ENCODE measurements at places on chromosomes 5 and 9. TPM values are rescaled to one million over a fixed set of nuclear protein-coding genes. Genes with fewer than 3 reads are reported as not detected.

TNC gene
- total RNA-seq = 18.4 TPM

DOCK2 gene
- total RNA-seq = 6.7 TPM

AQP3 gene
- 7.5 TPM for total RNA-seq

DNAI1 gene
- total RNA-seq = 26.1 TPM

DNA sequence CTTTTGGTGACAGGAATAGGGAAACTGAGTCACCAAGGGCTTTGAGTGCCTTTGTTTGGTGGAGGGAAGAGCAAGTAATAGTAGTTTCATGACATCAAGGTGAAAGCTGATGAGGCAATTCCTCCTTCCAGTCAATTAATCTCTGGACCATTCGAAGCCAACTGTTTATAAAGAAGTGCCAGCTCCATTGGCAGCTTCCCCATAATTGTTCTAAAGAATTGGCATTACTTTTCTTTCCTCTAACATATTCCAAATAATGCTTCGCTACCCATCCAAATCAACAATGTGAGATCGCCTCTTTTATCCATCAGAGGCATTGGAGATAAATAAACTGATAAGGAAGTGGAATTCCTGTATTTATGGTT, 132.4 kb downstream of the NPR3 start:
- no peak for DNase-seq
- H3K4me3 ChIP-seq = no peak overlapping the region
- no peaks in the 10 kb centered on the region for H3K27me3 ChIP-seq

DNA sequence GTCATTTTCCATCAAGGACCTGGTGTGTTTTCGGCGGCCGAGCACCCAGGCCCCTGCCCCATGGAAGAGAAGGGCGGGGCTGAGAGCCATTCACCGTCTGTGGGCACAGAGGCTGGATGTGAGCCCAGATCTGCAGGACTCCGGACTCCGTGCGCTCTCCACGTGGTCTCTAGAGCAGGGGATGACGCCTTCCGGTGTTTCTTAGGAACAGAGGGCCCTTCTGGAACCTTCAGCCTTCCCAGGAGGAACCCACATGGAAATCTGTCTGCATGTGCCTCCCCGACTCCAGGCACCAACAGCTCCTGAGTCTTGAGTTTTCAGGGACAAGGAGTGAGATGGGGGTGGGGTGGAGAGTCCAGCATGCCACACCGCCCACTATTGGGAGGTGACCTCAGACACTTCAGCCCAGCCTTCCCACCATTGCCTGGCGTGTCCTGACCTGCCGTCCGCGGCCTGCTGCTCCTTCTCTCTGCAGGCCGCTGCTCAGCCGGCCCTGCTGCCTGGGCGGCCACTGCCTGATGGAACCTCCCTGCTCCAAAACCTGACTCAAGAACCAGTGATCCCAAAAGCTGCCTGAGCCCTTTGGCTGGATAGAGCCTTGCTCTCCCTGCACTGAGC, 2.4 kb upstream of the RXRA start:
- peak; percentile 20 for DNase-seq
- peaks cover 7% of the 10 kb centered on the region for H3K4me1 ChIP-seq
- H3K4me3 ChIP-seq = no peak overlapping the region
- no peaks in the 10 kb centered on the region for H3K27me3 ChIP-seq

- no peaks in the 10 kb centered on the region for H3K27me3 ChIP-seq
These were observed 12.5 kb downstream of the GARNL3 start for GRCh38 chr9:127277099-127277498.

- no peaks in the 10 kb centered on the region for H3K4me1 ChIP-seq
- H3K27ac ChIP-seq = no peak overlapping the region
- no peaks in the 10 kb centered on the region for H3K36me3 ChIP-seq
- DNase-seq = peak; percentile 17
- H3K4me3 ChIP-seq = no peak overlapping the region
These were observed 603.8 kb downstream of the TLE4 start for GRCh38 chr9:80175286-80176150.

DNA sequence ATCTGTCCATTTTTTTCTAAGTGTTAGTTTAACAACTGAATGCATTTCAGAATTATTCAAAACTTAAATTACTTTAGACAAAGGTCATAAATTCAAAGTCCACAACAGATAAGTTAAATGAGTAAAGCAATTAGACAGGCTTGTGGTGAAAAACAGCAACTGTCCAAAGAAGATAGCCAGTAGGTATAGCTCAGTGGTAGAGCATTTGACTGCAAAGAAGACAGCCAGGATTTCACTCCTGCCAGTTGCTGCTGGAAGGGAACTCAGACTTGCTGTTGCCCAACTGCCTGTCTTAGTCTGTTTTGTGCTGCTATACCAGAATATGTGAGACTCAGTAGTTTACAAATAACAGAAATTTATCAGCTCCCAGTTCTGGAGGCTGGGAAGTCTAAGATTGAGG, 10.0 kb downstream of the FANCC start:
- H3K4me3 ChIP-seq = no peak overlapping the region
- no peaks in the 10 kb centered on the region for H3K27me3 ChIP-seq
- no peak for DNase-seq
- no peak overlapping the region for H3K27ac ChIP-seq

DNA sequence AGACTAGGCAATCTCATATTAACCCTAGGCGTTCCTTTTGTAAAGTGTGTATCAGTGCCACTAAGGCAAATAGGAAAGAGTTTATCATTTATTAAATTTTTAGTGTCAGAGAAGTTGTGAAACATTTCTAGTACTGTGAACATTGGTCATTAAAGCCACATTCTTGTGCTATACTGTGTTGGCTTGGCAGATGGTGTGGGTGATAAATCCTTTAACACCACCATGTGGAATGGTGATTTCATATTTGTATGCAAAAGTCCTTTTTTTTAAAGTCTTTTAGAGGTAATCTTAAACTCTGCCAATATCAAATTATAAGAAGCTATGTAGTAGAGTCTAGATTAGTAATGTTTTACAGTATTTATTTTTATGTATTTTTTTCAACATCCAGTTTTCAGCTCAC, 18.1 kb downstream of the SLC12A2 start:
- no peak overlapping the region for H3K4me3 ChIP-seq
- no peak overlapping the region for H3K27ac ChIP-seq
- no peak for DNase-seq
- no peaks in the 10 kb centered on the region for H3K4me1 ChIP-seq
- H3K27me3 ChIP-seq = no peaks in the 10 kb centered on the region

GRCh38 chr5:95701074-95701473, 18.3 kb upstream of the SPATA9 start:
- no peaks in the 10 kb centered on the region for H3K27me3 ChIP-seq
- H3K36me3 ChIP-seq = no peaks in the 10 kb centered on the region

GRCh38 chr9:124137944-124138335, 119.8 kb upstream of the NEK6 start:
- DNase-seq = no peak
- no peak overlapping the region for H3K4me3 ChIP-seq
- H3K4me1 ChIP-seq = no peaks in the 10 kb centered on the region
- H3K27ac ChIP-seq = no peak overlapping the region
- H3K36me3 ChIP-seq = no peaks in the 10 kb centered on the region

DNA sequence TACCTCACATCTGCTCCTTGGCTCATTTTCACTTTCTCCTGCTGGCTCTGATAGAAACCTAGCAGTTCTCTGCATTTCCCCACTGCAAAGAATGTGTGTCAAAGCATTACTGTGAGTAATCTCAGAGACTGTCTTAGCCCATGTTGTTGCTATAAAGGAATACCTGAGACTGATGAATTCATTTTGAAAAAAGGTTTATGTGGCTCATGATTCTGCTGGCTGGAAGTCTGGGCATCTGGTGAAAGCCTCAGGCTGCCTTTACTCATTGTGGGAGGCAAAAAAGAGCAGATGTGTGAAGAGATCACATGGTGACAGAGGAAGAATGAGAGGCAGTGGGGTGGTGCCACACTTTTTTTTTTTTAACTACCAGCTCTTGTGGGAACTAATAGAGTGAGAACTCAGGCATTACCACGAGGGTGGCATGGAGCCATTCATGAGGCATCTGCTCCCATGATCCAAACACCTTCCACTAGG, 191.6 kb upstream of the CTNND2 start:
- no peak for DNase-seq
- H3K4me1 ChIP-seq = no peaks in the 10 kb centered on the region
- H3K27me3 ChIP-seq = no peaks in the 10 kb centered on the region
- no peak overlapping the region for H3K27ac ChIP-seq
- H3K36me3 ChIP-seq = no peaks in the 10 kb centered on the region

DNA sequence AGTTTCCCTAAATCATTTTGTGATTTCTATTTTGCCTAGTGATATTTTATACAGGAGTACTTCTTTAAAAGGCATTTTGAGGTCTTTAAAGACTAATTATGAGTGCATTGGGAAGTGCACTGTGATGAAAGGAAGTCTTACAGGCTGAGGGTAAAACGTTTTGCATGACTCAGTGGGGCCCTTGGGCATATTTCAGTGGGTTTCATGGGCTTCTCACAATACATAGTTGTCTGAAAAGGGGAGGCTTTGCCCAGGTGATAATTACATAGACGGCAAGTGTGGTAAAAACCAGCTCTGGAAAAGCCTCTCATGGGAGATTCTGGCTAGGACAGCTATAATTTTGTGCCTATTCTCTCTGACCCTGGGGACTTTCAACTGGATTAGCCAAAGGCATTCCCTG, 387.2 kb downstream of the ARHGEF28 start:
- peaks cover 5% of the 10 kb centered on the region for H3K4me1 ChIP-seq
- H3K27me3 ChIP-seq = no peaks in the 10 kb centered on the region
- H3K27ac ChIP-seq = no peak overlapping the region
- H3K4me3 ChIP-seq = no peak overlapping the region

- H3K4me1 ChIP-seq = peaks cover 4% of the 10 kb centered on the region
- DNase-seq = no peak
- H3K36me3 ChIP-seq = no peaks in the 10 kb centered on the region
- H3K27me3 ChIP-seq = no peaks in the 10 kb centered on the region
- H3K4me3 ChIP-seq = no peak overlapping the region
- H3K27ac ChIP-seq = no peak overlapping the region
These were observed 427.6 kb downstream of the NR2F1-AS1 start for GRCh38 chr5:93153461-93153860.

- no peak for DNase-seq
- no peaks in the 10 kb centered on the region for H3K27me3 ChIP-seq
- no peak overlapping the region for H3K27ac ChIP-seq
- no peaks in the 10 kb centered on the region for H3K4me1 ChIP-seq
- no peak overlapping the region for H3K4me3 ChIP-seq
- no peaks in the 10 kb centered on the region for H3K36me3 ChIP-seq
These were observed 35.5 kb downstream of the BICD2 start for GRCh38 chr9:92728831-92729734.

DNA sequence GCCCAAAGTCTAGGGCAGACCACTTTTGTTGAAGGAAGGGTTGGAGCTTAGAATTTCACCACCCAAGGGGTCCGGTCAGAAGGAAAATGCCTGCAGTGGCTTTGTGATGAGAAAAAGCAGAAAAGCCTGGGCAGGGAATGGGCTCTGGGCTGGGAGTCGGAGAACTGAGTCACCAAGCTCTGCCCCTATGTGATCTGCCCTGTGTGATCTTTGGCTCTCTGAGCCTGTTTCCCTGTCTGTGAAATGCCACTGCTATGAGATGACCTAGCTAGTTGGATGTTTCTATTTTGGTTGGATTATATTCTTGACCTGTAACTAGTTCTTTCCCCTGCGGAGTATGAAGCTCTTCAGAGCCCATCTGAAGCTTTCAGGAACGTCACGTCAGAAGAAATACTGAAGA, 9.8 kb downstream of the POLR1E start:
- no peak overlapping the region for H3K27ac ChIP-seq
- H3K27me3 ChIP-seq = no peaks in the 10 kb centered on the region
- no peaks in the 10 kb centered on the region for H3K36me3 ChIP-seq
- H3K4me3 ChIP-seq = no peak overlapping the region

DNA sequence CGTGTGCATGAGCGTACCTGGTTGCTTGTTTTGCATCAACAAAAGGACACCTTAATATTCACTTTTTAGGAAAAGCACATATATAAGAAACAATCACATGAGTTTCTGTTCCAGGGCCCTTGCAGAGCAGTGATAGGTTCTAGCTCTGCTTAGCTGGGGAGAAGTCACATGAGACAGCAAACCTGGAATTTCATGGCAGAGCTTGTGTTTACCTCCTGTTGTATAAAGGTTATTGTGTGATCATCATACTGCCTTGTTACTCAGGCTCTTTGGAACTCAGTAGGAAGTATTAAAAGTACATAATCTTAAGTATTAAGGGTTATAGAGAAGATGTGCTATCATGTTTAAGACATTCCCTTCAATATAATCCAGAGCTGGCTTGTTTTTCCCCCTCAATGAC, 18.0 kb upstream of the VLDLR start:
- no peak for DNase-seq
- no peak overlapping the region for H3K4me3 ChIP-seq
- no peaks in the 10 kb centered on the region for H3K4me1 ChIP-seq
- no peaks in the 10 kb centered on the region for H3K36me3 ChIP-seq
- H3K27me3 ChIP-seq = no peaks in the 10 kb centered on the region

- no peaks in the 10 kb centered on the region for H3K36me3 ChIP-seq
- peaks cover 2% of the 10 kb centered on the region for H3K4me1 ChIP-seq
- no peak within 1 kb of the TSS for H3K27ac ChIP-seq
- DNase-seq = peak; percentile 49
- no peaks in the 10 kb centered on the region for H3K27me3 ChIP-seq
These were observed at the start of gene SLC1A1 for GRCh38 chr9:4489919-4490704. Gene SLC1A1 (plus strand): TSS chr9:4490468. CDS start chr9:4490680, 212 bp downstream.

DNA sequence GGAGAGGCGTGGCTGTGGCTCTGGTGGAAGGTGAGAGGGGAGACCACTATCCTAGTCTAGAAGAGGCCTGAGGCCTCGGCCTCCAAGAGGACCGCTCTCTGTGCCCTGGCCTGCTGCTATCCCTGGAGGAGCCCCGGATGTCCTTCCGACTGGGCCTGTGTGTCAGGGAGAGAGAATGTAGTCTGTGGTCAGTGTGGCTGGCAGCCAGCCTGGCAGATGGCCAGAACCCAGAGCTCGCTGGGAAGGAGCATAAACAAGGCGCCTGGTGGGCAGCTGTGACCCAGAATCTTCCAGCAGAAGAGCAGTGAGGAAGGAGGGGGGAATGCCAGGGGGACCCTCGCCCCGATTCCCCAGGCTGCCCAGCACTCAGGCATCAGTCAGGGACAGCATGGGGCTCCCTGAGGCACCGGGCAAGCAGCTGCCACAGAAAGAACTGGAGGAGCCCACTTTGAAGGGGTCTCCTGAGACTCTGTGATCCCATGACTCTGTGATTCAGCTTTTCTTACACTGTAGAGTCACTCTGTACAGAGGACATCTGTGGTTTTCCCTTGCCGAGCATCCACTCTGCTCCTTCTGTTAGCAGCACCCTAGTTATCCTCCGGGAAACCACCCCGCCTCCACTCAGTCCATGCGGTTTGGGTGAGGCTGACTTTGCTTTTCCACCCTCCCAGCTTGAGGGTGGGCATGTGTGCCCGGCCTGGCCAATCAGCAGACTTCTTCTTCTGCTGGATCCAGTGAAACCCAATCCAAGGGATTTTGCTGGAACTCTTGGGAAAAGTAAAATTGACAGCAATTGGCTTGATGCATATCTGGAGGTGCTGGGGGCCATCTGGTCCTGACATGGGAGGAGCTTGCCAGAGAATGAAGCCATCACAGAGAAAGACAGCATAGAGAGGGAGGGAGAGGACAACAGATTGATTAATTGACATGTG, 46.2 kb upstream of the PWWP2A start:
- peaks cover 24% of the 10 kb centered on the region for H3K4me1 ChIP-seq
- no peak overlapping the region for H3K4me3 ChIP-seq
- H3K27me3 ChIP-seq = no peaks in the 10 kb centered on the region
- H3K36me3 ChIP-seq = no peaks in the 10 kb centered on the region
- DNase-seq = peak; percentile 94
- peak overlapping the region; percentile 64 for H3K27ac ChIP-seq

GRCh38 chr9:131603711-131604439, 58.6 kb downstream of the PRRT1B start:
- H3K27ac ChIP-seq = no peak overlapping the region
- peaks cover 8% of the 10 kb centered on the region for H3K4me1 ChIP-seq
- H3K4me3 ChIP-seq = no peak overlapping the region

- H3K27ac ChIP-seq = no peak overlapping the region
- H3K36me3 ChIP-seq = no peaks in the 10 kb centered on the region
- DNase-seq = no peak
- H3K27me3 ChIP-seq = no peaks in the 10 kb centered on the region
These were observed 202.8 kb downstream of the SNX18 start for GRCh38 chr5:54720341-54720740.

Measured in ovary (tissue), 10 donors.